ENCODE measurements at places on chromosomes 7 and 10. TPM values are rescaled to one million over a fixed set of nuclear protein-coding genes. Genes with fewer than 3 reads are reported as not detected.

PPP1R9A gene
- 0.16 TPM for total RNA-seq

ADIRF gene
- total RNA-seq, result 13.5 TPM

MBLAC1 gene
- total RNA-seq, result 3.4 TPM

ADAM8 gene
- 0.32 TPM for total RNA-seq

PDGFA gene
- 13.3 TPM for total RNA-seq

AKR1D1 gene
- total RNA-seq, result not detected
